ENCODE measurements at places on chromosomes 2 and 18. TPM values are rescaled to one million over a fixed set of nuclear protein-coding genes. Genes with fewer than 3 reads are reported as not detected.

DNA sequence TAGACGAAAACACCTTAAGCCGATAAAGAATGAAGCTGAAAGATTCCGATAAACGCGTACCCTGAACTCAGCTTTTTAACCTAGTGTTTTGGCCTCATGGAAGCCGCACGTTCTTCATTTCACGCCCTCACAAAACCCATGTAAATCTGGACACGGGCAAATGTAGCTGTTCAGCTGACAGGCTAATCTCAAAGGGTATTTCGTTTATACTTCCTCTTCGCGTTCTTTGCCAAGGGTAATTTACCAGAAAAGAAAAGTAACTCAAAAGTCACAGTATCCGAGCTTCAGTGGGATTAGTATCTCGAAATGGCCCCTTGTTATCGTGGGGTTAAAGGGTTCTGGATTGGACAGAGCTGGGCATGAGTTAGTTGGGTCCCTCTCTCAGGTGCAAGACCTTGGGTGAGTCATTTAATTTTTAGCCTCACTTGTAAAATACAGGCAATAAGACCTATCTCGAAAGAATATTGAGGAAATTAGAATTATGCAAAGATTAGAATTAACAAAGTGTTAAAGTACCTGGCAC, 22.0 kb upstream of the STPG4 start:
- DNase-seq = no peak

DNA sequence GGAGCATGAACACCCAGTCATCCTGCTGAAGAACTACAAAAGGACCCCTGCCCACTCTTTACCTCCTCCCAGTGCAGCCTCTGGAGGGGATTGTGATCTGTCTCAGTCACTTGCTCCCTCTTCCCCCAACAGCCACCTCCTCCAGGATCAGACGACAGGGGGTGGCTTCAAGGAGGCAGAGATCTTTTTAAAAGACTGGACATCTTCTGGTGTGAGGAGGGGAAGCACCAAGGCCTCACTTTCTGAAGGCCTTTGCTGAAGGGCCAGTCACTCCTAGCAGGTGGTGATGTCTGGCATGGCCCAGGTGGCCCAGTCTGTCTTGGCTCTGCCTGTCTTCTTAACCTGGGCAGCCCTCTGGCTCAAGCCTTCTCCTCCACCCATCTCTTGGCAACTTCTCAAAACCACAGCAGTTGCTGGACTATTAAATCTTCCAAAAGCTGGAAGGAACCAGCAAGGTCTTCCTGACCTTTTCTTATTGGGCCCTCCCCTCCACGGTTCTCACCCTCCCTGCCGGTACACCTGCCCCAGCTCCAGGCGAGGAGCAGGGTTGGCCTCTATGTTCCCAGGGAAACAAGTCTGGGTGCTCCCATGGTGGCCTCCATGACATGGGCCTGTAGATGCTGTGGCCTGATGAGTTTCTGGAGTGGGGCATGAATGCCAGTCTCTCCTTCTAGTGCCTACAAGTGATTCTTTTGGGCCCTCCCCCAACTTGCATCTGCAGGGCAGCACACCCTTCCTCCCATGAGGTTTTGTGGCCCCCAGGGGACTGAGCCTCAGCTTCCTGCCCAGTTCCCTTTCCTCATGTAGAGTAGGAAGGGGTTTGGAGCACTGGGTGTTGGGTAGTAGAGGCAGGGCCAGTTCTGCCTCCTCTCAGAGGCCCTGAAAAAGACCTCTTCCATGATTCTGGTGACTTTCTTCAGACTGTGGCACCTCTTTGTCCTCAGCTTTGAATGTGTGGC, 5.0 kb upstream of the ATP6V1B1 start:
- DNase-seq = no peak

GRCh38 chr2:205885492-205886099, 200.4 kb downstream of the INO80D start:
- DNase-seq = no peak

DNA sequence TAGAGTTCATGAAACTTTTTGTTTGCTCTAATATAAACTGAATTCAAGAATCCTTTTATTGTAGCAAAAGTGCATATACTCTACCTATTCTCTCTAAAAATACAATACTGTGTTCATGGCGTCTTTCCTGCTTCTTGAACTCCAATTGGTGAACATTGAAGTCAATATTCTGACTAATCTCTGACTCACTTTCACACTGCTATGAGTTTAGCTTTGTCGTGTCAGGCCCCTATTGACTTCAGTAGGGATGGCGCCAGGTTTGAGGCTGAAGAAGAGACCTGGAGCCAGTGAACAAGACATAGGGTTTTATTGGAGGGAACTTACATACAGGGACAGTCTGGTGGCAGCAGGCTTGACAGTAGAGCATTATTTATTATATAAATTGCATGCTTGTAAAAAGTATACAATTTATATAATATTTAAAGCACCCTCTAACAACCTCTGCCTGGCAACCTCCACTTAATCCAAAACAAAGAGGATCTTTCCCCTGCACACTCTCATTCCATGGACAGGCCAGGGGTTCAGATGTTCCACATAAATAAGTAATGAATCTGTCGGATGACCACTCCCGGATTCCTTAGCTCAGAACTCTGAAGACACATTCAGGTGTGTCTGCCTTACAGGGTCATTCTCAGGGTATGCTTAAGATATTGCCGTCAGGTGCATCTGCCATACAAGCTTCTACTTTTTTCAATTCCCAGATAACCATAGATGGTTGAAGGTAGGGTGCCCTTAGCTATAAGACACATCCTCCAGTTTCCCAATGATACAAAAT, 141.0 kb downstream of the CERS6 start:
- no peak for DNase-seq

DNA sequence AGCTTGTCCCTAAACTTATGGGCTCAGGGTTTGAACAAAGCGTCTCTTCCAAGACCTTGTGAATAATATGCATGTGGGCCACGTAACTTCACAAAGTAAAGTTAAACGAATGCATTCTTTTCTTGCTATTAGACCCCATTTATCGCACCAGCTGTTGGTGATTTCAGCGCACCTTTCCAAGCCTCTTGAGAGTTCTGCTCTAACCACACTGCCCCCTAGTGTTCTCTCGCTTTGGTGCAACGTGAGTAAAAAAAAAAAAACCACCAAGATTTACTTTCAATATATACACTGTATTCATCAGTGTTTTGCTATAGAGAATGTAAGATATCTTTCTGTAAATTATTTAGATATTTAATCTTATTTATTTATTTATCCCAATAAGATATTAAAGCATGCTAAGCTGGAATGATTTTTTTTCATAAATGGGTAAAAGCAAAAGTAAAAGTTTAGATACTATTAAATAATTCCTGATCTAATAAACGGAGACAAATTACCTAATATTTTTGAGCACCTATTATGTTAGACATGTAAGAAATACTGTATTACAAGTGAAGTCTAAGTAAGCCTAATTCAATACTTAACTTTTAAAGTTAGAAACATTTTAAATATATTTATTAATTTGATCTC, 459.5 kb downstream of the DLGAP1 start:
- no peak for DNase-seq

DNA sequence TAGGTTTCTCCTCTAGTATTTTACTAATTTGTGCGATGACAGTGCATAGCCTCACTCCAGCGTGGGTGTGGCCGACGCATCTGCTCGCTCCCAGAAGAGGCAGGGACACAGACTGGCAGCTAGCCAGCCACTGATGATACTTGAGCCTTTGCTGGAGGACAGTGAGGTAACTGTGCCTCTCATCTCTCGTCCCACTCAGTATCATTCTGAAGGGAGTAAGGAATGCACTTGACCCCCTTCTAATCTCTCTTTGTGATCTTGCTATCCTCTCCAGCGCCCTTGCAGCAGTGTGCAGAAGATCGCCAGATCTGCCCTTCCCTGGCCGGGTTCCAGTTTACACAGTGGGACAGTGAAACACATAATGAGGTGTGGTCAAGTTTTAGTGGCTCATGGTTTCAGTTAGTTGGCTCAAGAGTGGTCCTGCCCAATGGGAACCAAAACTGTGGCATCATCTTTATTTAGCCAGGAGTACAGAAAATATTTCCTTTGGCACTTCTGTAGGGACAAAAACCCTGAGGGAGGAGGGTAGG, 17.5 kb downstream of the NCAPH start:
- DNase-seq = no peak

- DNase-seq = no peak
Observed at GRCh38 chr18:3248062-3248657, 559 bp downstream of the MYL12A start.

DNA sequence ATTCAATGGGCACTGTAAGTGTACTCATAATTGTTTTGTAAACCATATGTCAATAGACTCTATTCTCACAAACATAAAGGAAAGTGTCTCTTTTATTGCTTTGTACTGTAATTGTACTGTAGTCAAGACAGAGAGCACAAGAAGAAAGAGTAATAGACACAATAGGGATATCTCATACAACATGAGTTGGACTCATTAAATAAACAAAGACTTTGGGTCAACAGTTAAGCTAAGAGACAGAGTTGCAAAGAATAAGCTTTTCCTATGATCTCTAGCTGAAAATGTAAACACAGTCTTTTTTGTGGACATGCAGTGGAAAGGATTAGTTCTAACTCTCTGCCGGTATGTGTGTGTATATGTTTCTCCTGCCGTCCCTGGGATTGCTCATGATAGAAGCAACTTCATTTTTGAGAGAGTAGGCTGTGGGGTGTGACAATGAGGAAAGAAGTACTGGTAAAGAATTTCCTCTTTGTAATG, 13.9 kb upstream of the KYNU start:
- no peak for DNase-seq

GRCh38 chr2:74538881-74539339, 9.2 kb downstream of the HTRA2 start:
- DNase-seq = no peak

DNA sequence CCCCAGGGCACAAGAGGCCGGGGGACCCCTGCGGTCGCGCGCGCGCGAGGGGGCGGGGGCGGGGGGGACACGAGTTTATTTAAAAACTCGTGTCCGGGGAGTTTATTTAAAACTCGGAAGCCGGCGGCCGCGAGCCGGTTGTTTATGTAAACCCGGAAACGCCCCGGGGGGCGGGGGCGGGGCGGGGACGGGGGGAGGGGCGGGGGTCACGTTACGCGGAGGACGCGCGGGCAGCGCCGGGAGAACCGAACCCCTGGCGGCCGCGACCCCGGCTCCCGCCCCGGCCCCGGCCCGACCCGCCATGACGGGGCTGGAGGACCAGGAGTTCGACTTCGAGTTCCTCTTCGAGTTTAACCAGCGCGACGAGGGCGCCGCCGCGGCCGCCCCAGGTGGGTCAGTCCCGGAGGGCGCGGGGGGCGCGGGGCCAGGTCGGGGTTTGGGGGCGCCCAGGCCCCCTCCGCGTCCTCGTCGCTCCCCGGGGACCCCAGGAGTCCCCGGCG, 4.4 kb downstream of the NFATC1 start:
- no peak for DNase-seq

- DNase-seq = no peak
Observed at GRCh38 chr2:216410550-216410949, 1.7 kb upstream of the SMARCAL1 start.

- no peak for DNase-seq
Observed at GRCh38 chr2:200604571-200605255, 18.9 kb downstream of the AOX1 start.

DNA sequence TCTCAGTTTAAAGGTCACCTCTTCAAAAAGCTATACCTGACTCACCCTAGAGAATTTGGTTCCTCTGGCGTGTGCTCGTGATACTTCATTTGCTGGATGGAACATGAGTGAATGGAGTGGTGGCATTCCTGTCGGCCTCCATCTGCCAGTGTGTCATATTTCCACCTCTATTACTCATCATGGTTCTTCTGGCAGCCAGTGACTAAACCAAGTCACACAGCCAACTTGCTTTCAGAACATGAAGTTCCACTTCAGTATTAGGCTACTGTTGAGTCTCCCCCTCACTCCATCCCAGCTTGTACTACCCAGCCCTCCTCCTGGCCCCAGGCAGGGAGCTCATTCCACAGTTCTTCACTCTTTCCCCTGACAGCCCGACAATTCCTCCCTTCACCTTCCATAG, 169.8 kb downstream of the MREG start:
- peak; percentile 69 for DNase-seq

DNA sequence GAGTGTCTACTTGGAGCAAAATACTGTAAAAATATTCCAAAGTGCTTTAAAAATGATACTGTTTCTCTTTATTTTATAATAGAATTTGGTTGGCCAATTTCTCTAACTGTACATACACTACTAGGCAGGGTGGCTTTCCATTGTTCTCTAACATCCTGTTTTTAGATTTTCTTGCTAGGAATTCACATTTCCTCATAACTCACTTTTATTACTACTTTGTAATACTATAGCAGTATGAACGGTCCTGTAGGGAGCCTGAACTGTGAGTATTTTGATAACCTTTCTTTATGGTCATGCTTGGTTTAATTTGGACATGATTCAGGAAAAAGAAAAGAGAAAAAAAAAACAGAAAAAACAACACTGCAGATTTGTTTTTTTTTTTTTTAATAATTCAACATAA, 37.8 kb downstream of the GCG start:
- DNase-seq = no peak

DNA sequence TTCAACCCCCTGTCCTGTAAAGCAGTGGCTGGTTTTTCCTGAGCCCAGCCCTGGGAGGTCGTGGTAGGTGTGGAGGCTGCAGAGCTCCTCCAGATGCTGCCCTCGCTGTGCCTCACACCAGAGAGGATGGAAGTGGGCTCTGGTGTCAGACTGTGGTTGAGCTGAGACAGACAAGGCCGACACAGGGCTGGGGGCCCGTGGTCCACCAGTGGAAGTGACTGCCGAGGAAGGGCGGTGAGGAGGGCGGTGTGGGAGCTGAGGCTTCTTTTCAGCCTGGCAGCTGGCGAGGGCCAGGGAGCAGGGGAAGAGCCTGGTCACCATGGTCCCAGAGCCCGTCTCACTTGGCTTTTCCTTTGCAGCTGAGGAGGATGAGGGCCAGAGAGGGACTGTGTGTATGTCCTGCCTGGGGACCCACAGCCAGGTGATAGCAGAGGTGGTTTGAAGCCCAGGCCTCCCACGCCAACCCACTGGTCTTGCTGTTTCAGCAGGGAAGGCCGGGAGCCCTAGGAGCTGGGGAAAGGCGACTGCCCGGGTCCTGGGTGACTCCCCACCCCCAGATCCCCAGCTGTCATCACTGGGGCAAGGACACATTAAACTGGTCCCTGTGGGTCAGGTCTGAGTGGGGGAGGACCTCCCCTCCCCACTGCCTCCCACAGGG, 8.5 kb downstream of the SFTPB start:
- DNase-seq = no peak

GRCh38 chr18:11511434-11512095, 97.8 kb upstream of the SLC35G4 start:
- no peak for DNase-seq

- no peak for DNase-seq
Observed at GRCh38 chr18:7248877-7249276, 18.0 kb downstream of the LRRC30 start.

- no peak for DNase-seq
Observed at GRCh38 chr2:43218702-43219382, 7.6 kb downstream of the ZFP36L2 start.

- DNase-seq = no peak
Observed at GRCh38 chr2:173997269-173997668, 32.1 kb upstream of the SP3 start.

- DNase-seq = no peak
Observed at GRCh38 chr18:64639536-64639935, 490.6 kb upstream of the LINC00305 start.

SLC5A7 gene
- not detected for total RNA-seq

APCDD1 gene
- 0.51 TPM for total RNA-seq

NPHP1 gene
- total RNA-seq = 5.3 TPM

TEKT4 gene
- not detected for total RNA-seq

SPP2 gene
- total RNA-seq = not detected

HOXD13 gene
- total RNA-seq = not detected

STPG4 gene
- total RNA-seq = not detected

FSHR gene
- total RNA-seq = not detected

GPR35 gene
- not detected for total RNA-seq

IHH gene
- total RNA-seq = 0.29 TPM
